ENCODE measurements at places on chromosomes 13 and 19. TPM values are rescaled to one million over a fixed set of nuclear protein-coding genes. Genes with fewer than 3 reads are reported as not detected.

Gene FUZ
- 5.8 TPM for total RNA-seq

Gene MEDAG
- 0.89 TPM for total RNA-seq

Gene CASP14
- total RNA-seq, result not detected

Gene ZNF160
- 96.0 TPM for total RNA-seq

Gene PPP1R12C
- 52.7 TPM for total RNA-seq

DNA sequence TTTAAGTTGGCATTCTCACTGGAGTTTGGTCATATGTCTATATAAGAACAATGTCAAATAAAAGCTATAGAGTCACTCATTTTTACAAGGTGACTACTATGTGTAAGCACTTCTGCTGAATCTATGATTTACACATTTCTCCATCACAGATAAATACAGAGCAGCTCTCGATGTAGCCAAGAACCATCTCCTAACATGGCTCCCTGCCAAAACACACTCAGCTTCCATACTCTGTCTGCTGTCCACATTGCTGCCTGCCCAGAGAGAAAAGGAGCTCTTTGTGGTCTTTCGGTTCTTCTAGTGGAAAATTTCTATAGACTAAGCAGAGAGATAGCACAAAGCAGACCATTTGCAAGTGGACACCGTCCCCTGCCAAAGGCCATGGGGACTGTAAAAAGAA lies 190.9 kb upstream of the KLF12 start:
- H3K4me1 ChIP-seq, result no peaks in the 10 kb centered on the region
- no peaks in the 10 kb centered on the region for H3K36me3 ChIP-seq
- no peak overlapping the region for H3K4me3 ChIP-seq
- no peak overlapping the region for H3K27ac ChIP-seq

DNA sequence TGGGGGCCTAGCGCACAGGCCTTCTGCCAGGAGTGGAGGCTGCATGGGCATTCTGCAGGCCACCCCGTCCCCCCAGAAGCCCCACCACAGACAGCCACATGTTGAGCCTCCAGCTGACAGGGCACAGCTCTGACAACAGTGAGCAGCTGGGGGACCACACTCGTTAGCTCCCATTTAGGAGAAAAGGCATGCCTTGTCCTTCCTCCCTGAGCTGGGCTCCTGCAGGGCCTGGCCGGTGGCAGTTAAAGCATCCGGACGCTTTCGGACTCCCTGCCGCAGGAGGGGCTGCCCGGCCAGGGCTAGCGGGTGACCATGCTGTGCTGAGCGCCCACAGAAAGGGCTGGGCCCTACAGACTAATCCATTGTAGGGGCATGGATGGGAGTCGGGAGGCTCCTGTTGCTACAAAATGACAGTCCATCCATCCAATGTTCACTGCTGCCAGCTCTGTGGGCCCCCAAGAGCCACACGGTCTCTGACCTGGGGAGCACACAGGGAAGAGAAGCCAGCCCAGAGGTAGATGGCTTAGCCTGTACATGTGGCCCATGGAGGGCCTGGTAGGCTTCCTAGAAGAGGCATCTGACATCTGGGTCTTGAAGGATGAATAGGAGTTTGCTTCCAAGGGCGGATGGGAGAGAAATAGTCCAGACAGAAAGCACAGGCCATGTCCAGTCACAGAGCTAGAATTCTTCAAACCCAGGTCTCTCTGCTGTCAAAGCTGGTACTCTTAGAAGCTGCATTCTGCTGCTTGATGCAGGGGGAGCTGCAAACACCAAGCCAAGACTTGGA lies 116.5 kb upstream of the VSTM2B start:
- H3K27ac ChIP-seq, result no peak overlapping the region
- peaks cover 11% of the 10 kb centered on the region for H3K4me1 ChIP-seq
- H3K4me3 ChIP-seq, result no peak overlapping the region
- H3K36me3 ChIP-seq, result no peaks in the 10 kb centered on the region
- DNase-seq, result no peak
- H3K27me3 ChIP-seq, result peaks cover 19% of the 10 kb centered on the region
